Esophagus squamous epithelium (tissue), 5 donors: ENCODE measurements at places on chromosomes 5 and 9. TPM values are rescaled to one million over a fixed set of nuclear protein-coding genes. Genes with fewer than 3 reads are reported as not detected.

DNA sequence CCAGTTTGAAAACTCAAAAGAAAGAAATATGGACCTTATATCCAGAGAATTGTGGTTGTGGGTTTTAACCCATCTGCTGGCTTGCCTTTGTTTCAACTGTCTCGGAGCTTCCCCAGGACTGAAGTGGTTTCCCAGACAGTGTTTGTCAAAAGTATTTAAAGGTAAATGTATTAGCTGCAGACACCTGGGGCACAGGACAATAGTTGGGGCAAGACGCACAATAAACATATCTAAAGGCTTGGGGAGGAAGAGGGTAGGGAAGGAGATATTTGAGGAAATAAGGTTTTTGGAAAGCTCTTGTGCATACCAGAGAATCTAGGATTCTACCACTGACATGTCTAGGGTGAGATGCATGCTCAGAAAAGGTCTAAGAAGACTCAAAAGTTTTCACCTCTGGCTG lies 99.0 kb downstream of the ADAMTS2 start:
- DNase-seq, result no peak

Gene CER1
- total RNA-seq, result not detected

- no peak for DNase-seq
Measured at GRCh38 chr5:136232316-136232715, 39.4 kb upstream of the SMIM32 start.

Gene PCDHGB3
- total RNA-seq, result 2.5 TPM

Gene SLC6A3
- not detected for total RNA-seq

Gene C6
- total RNA-seq, result 0.67 TPM

Gene IFNA13
- not detected for total RNA-seq
